ENCODE measurements at places on chromosomes 11 and 22. TPM values are rescaled to one million over a fixed set of nuclear protein-coding genes. Genes with fewer than 3 reads are reported as not detected.

The UBASH3B gene
- 27.9 TPM for total RNA-seq

The FKBP2 gene
- total RNA-seq = 29.8 TPM

The CSF2RB gene
- 0.92 TPM for total RNA-seq

The C22orf42 gene
- total RNA-seq = 24.7 TPM

The ZDHHC5 gene
- 25.8 TPM for total RNA-seq

The TEF gene
- 8.5 TPM for total RNA-seq

The POU2AF2 gene
- total RNA-seq = not detected

The KDM4F gene
- not detected for total RNA-seq

The TMEM191B gene
- 7.2 TPM for total RNA-seq

The TMPRSS6 gene
- 0.23 TPM for total RNA-seq

The NOX4 gene
- 9.7 TPM for total RNA-seq

The DENND5A gene
- 198 TPM for total RNA-seq

The KCNK7 gene
- not detected for total RNA-seq

The HYOU1 gene
- 76.6 TPM for total RNA-seq

The RAG2 gene
- not detected for total RNA-seq

The LRP5 gene
- 13.6 TPM for total RNA-seq
